ENCODE measurements at places on chromosomes 7 and 10.

- DNase-seq, result no peak
- peaks cover 20% of the 10 kb centered on the region for H3K4me1 ChIP-seq
- H3K27ac ChIP-seq, result peak overlapping the region; percentile 42
Measured at GRCh38 chr7:127798769-127799372, 146.9 kb downstream of the SND1 start.

DNA sequence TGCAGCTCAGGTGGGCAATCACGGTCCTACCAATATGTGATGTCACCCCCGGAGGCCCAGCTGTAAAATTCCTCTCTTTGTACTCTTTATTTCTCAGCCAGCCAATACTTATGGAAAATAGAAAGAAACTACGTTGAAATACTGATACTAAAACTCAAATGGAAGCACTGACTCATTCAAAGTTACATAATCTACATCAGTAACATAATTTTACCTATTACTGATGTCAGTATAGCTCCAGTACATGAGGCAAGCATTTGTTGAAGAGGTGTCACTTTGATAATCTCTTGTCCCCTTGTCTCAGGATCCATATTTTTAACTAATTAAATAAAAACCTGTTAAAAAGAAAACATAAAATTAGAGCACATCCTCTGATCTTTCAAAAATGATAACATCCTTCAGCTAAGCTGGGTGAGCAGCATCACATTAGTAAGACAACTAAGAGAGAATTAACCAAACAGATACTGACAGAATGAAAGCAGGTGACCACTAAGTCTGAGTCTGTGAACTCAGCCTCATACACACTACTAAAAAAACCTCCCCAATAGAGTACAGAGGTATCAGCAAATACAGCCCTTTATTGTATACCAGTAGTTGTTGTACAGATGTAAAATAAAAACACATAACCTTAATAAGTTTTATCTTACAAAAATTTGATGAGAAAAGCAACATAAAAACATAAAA lies 17.6 kb downstream of the SLC25A40 start:
- no peaks in the 10 kb centered on the region for H3K4me1 ChIP-seq
- DNase-seq, result no peak
- H3K27me3 ChIP-seq, result no peaks in the 10 kb centered on the region
- H3K4me3 ChIP-seq, result no peak overlapping the region
- no peak overlapping the region for H3K27ac ChIP-seq

DNA sequence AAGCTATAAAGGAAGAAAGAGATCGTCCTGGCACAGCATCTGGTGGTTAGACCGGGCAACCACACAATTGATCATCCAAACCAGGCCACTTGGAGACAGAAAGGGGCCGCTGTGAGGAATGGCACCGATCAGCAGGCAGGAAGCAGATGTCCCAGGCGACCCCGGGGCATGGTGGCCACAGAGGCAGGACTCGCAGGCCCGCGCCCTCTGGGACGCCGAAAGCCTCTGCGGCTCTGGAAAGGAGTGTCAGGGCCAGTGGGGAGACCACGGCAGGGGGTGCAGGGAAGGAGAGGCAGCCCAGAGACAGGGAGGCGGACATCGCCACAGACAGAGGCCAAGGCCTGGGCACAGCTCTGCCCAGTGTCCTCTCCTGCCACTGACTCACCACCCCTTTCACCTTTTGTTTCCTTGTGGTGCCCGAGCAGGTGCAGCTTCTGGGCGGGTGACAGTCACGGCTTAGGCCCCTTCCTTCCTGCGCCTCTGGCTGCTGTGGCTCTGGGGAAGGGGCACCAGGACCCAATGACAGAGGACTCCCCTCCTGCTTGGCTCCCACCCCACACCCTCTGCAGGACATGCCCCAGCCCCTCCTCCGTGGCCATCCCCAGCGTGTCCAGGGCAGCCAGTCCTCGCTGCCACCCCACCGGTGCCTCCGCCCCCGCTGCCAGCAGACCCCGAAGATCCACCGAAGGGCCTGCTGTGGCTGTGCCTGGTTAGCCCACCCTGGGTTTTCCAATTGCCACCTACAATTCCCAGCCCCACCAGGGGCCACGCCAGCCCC lies 10.9 kb downstream of the STK32C start:
- no peaks in the 10 kb centered on the region for H3K4me1 ChIP-seq
- no peak for DNase-seq
- H3K4me3 ChIP-seq, result no peak overlapping the region
- no peaks in the 10 kb centered on the region for H3K36me3 ChIP-seq
- no peak overlapping the region for H3K27ac ChIP-seq
- H3K27me3 ChIP-seq, result peaks cover 12% of the 10 kb centered on the region

- no peak for DNase-seq
- no peaks in the 10 kb centered on the region for H3K4me1 ChIP-seq
- H3K4me3 ChIP-seq, result no peak overlapping the region
- no peak overlapping the region for H3K27ac ChIP-seq
Measured at GRCh38 chr7:84256571-84256971, 62.0 kb upstream of the SEMA3A start.

DNA sequence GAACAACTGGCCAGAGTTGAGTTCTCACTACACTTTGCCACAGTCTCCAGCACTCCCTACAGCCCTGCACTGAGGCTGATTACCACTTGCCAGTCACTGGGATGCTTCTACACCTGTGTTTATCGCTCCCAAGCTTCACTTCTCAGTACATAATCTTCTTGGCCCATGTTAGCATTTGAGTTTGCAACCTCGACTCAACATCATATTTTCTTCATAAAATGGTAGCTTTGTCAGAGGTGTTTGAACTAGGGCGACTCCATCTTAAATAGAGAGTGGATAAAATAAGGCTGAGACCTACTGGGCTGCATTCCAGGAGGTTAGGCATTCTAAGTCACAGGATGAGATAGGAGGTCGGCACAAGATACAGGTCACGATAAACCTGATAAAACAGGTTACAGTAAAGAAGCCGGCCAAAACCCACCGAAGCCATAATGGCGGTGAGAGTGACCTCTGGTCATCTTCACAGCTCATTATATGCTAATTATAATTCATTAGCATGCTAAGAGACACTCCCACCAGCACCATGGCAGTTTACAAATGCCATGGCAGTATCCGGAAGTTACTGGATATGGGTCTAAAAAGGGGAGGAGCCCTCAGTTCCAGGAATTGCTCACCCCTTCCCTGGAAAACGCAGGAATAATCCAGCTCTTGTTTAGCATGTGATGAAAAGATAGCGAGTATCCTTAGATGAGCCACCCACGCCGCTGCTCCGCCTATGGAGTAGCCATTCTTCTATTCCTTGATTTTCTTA lies 105.8 kb upstream of the KLF6 start:
- H3K27me3 ChIP-seq, result no peaks in the 10 kb centered on the region
- peaks cover 52% of the 10 kb centered on the region for H3K4me1 ChIP-seq
- H3K4me3 ChIP-seq, result no peak overlapping the region
- no peaks in the 10 kb centered on the region for H3K36me3 ChIP-seq
- peak overlapping the region; percentile 56 for H3K27ac ChIP-seq

- H3K36me3 ChIP-seq, result no peaks in the 10 kb centered on the region
- H3K27me3 ChIP-seq, result no peaks in the 10 kb centered on the region
- no peak overlapping the region for H3K4me3 ChIP-seq
- H3K27ac ChIP-seq, result no peak overlapping the region
- no peak for DNase-seq
Measured at GRCh38 chr10:116740971-116741370, 1.4 kb downstream of the HSPA12A start.

GRCh38 chr10:43124094-43124521 lies 14.1 kb upstream of the CSGALNACT2 start:
- peaks cover 13% of the 10 kb centered on the region for H3K4me1 ChIP-seq
- no peak overlapping the region for H3K27ac ChIP-seq
- peaks cover 32% of the 10 kb centered on the region for H3K27me3 ChIP-seq

DNA sequence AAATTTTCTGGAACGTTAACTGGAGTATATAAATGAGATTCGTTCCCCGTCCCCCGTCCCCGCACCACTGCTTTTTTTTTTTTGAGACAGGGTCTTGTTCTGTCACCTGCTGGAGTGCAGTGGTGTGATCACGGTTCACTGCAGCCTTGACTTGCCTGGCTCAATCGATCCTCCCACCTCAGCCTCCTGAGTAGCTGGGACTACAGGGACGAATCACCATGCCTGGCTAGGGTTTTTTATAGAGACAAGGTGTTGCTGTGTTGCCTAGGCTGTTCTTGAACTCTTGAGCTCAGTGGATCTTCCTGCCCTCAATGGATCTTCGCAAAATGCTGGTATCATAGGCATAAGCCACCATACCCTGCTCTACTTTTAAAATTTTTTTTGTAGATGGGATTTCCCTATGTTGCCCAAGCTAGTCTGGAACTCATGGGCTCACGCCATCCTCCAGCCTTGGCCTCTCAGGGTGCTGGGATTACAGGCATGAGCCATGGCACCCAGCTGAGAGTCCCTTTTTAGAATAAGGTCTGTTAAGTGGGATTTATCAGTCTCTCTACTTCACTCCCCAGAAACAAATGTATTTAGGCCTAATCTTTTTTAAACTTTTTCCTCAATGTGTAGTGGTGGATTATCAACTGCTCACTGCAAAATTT lies 122.9 kb downstream of the LYZL1 start:
- H3K27ac ChIP-seq, result peak overlapping the region; percentile 4
- no peaks in the 10 kb centered on the region for H3K27me3 ChIP-seq
- H3K36me3 ChIP-seq, result peaks cover 12% of the 10 kb centered on the region

DNA sequence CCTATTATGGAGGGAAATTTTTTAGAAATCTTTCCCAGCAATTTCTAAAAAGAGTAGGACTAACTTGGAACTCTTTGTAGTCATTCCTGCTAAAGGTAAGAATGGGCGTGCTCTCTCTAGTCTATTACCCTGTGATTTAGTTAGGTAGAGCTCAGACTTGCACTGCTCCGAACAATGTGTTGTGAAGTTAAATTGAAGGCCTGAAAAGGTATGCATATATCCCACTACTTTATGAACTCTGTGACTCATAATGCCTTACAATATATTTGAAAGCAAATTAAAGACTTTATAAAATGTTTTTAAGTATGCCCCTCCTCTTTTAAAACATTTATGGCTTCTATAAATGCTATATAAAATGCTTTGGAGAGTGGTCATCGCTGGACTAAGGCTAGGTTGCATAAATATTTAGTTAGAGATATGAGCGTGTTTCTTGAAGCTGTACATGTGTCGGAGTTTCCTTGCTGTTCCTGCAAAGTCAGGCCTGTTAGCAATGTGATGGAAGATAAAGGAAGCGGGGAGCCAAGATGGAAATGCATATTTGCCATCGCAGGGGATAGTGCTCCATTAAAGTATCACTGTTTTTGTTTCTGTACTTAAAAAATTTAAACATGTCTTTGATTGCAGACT lies 761.4 kb downstream of the LRMDA start:
- no peak for DNase-seq
- H3K27me3 ChIP-seq, result no peaks in the 10 kb centered on the region
- no peaks in the 10 kb centered on the region for H3K36me3 ChIP-seq
- no peak overlapping the region for H3K4me3 ChIP-seq
- no peaks in the 10 kb centered on the region for H3K4me1 ChIP-seq

GRCh38 chr7:18116661-18117060 lies 89.0 kb upstream of the PRPS1L1 start:
- H3K4me1 ChIP-seq, result no peaks in the 10 kb centered on the region
- DNase-seq, result no peak
- no peaks in the 10 kb centered on the region for H3K36me3 ChIP-seq
- no peak overlapping the region for H3K4me3 ChIP-seq

- H3K36me3 ChIP-seq, result no peaks in the 10 kb centered on the region
- H3K27ac ChIP-seq, result no peak overlapping the region
- no peak overlapping the region for H3K4me3 ChIP-seq
- H3K27me3 ChIP-seq, result no peaks in the 10 kb centered on the region
- H3K4me1 ChIP-seq, result no peaks in the 10 kb centered on the region
Measured at GRCh38 chr7:18399436-18400235, 95.9 kb upstream of the HDAC9 start.

GRCh38 chr10:114777415-114777814 lies 44.2 kb upstream of the FHIP2A start:
- no peak for DNase-seq
- H3K27ac ChIP-seq, result no peak overlapping the region
- no peaks in the 10 kb centered on the region for H3K27me3 ChIP-seq
- H3K36me3 ChIP-seq, result no peaks in the 10 kb centered on the region
- H3K4me1 ChIP-seq, result no peaks in the 10 kb centered on the region

- H3K36me3 ChIP-seq, result peaks cover 36% of the 10 kb centered on the region
- H3K4me3 ChIP-seq, result no peak overlapping the region
- no peak for DNase-seq
- no peak overlapping the region for H3K27ac ChIP-seq
Measured at GRCh38 chr7:150385302-150385723, 6.2 kb downstream of the ZNF775 start.

DNA sequence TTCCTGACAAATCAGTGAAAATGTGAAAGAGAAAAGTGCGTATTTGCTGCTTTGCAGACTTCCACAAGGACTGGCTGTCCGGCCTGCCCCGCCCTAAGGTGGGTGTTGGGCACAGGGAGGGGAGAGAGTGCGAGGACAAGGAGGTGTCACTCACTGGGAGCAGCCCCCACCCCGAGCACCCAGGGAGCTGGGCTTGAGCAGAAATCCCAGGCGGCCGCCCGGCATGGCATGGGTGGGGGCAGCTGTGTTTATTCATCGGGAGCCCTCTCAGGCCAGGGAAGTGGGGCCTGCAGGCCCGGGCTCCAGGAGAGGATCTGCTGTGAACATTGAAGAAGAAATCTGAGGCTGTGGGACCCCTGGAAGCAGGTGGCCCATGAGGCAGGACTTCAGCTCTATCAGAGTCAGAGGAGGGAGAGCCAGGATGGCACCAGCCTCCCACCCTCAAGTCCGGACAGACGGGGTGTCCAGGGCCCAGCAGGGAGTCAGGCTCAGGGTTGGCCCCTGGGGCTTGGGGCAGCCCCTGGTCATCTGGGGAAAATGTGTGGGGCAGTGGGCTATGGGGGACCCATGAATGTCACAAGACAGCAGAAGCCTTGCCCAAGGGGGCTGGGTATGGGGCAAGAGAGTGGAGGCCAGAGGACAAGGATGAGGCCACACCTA lies 164.4 kb upstream of the PPP2R2D start:
- DNase-seq, result no peak
- peaks cover 7% of the 10 kb centered on the region for H3K27me3 ChIP-seq
- H3K4me3 ChIP-seq, result no peak overlapping the region
- H3K27ac ChIP-seq, result no peak overlapping the region

DNA sequence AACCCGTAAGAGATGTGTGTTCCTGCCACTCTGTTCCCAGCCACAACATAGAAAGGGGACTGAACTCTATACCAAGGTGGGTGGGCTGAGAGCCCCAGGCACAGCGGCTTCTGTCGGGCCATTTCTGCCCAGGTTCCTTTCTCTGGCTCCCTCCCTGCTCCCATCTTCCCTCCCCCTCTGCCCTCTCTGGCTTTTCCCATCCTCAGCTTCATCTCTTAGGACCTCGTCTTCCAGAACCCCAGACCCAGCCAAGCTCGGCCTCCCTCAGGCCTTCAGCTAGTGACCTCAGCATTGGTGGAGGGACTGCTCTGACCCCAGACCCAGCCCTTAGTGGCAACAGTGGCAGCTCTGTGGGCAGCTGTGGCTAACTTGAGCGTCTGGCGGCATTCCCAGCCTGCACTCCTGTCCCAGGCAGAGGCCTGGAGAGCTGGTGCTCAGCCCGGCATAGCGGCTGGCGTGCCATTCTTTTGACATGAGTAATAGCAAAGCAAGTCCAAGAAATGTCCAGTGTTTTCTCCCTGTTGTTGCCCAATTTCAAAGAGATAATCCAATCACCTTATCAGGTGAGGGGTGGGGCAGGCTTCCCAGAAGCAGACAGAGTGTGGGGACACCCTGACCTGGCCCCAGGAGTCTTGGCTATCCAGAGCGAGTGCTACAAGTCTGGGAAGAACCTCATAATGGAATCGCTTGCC lies 15.9 kb downstream of the PTPRE start:
- DNase-seq, result no peak
- H3K27ac ChIP-seq, result no peak overlapping the region
- H3K27me3 ChIP-seq, result no peaks in the 10 kb centered on the region
